NCI-H187 treated with DMSO at 0.1 percent for 48 hours (cell line): ENCODE measurements at places on chromosomes 12 and 14.

- DNase-seq: no peak
Measured at GRCh38 chr12:104369708-104370107, 66.2 kb downstream of the EID3 start.

- no peak for DNase-seq
Measured at GRCh38 chr14:94041551-94042346, 15.6 kb downstream of the OTUB2 start.

DNA sequence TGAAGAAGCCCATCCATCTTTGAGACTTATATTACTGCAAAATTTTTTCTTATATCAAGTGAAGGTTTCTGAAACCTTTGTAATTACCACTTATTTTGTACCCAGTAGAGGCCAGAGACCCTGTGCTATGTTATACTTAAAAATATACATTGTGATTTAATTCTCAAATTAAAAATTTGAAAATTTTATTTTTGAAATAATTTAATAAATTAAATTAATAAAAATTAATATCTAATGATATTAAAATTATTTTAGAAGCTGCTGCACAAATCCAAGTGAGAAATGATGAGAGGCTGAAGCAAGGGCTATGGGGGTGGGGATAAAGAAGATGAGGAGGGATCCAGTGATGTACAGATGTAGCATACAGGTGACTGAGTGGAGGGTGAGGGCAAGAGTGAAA lies 258.8 kb downstream of the APAF1 start:
- no peak for DNase-seq

DNA sequence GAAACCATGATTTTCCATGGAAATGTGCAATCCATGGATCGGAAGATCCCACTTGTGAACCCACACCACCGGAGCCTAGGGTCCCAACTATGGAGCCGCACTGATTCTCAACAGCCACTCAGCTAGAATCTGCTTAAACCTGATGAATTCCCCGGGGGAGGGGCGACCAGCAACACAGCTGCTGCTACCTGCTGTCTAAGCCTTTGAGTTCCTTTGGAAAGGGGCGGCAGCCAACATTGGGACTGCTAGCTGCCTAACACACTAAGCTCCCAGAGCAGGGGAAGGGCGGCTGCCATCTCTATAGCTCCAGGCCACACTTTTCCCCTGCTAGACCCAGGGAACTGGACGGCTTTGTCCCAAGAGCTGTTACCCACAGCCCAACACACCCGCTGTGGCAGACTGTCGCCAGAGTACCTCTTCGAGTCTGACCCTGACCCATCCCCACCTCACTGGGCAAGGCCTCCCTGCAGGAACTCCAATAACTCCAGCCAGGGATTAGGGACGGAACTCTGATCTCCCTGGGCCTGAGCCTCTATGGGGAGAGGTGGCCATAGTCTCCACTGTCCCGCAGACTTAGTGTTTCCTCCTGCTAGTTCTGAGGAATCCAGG lies 205.8 kb upstream of the SLC16A7 start:
- DNase-seq: no peak

DNA sequence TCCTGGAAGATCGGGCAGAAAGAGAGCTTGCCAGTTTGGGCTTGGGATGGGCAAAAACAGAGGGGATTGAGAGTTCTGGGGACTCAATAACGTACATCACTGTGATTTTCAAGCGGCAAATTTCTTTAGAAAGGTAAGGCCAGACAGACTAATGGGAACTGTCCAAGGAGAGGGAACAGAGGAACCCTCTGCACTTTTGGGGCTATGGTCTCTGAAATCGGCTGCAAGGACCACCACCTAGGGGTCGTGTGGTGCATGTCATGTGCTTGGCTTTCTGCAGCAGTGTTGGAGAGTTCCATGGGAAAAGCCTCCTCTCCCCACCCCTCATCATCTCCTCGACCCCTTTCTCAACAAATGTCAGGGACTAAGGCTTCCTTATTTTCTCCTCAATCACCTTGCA lies 79.6 kb downstream of the PPM1A start:
- DNase-seq: no peak

- no peak for DNase-seq
Measured at GRCh38 chr12:95184121-95184520, 33.1 kb downstream of the FGD6 start.

GRCh38 chr14:51327376-51327775 lies 87.3 kb downstream of the TMX1 start:
- no peak for DNase-seq

DNA sequence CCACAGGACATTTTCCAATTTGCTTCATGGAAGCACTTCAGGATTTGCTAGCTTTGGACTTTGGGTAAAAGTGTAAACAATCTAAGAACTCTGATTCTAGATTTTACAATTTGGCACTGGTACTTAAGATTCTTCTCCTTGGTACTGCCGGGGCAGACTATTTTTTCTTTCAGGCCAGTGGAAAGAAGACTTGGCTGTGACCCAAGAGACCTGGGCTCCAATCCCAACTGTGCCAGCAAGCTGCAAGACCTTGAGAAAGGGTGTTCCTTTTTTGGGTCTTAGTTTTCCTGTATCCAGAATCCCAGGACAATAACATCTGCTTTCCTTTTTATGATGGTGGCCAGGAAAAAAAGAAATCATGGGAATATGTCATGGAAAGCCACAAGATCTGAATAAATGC lies 148.1 kb upstream of the CRY1 start:
- DNase-seq: no peak

DNA sequence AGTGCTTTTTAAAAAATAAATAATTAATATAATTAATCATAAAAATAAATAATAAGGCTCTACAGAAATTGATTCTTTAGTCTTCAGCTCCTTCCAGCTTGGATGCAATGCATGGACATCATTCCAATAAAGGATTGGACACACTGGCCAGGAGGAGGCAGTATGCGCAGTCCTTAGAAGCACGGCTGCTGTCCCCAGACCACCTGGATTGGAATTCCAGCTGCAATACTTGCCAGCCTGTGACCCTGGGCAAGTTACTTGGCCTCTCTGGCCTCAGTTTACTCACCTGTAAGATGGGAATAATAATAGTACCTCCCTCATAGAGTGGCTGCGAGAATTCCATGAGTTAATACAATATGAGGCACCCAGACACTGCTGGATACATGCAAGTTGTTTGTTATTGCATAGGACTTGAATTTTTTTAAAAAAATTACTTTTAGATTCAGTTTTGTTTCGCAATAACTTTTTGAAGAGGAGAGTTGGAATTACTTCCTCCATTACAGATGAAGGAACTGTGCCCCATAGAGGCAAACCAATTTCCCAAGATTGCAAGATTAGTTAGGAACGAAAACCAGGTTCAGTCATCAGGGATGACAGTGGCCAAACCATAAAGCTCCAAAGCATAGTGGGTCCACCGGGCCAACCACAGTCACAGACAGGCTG lies 12.2 kb downstream of the RPH3A start:
- no peak for DNase-seq

DNA sequence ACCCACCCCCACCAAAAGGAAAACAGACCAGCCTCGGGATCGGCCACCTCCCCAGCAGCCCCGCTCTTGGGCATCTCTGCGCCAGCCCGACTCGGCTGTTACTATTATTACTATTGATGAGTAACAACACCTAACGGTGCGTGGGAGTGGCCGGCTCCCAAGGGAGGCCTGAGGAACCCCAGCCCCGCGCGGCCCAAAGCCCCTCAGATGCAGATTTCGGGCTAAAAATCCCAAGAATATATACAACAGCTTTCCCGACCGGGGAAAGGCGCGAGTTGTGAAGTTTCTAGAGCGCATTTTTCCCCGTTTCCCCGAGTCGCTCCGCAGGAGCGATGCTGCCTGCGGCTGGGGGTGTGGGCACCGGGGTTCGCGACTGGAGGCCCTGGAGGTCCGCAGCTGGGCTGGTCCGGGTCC lies 565 bp downstream of the NT5DC3 start:
- no peak for DNase-seq
